ENCODE measurements at places on chromosomes 4 and X.
A peak's percentile ranks its signal among the peaks of the same experiment; 100 is the strongest.

DNA sequence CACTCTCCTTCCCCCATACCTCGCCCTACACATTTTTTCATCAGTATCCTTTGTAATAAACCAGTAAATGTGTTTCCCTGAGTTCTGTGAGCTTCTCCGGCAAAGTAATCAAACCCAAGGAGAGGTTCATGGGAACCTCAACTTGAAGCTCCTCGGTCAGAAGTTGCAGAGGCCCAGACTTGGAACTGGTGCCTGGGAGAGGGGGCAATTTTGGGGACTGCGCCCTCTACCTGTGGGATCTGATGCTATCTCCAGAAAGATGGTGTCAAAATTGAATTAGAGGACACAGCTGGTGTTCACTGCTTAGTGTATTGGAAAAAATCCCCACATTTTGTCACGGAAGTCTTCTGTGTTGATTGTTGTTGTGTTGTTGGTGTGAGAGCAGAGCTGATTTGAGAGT, 70.6 kb downstream of the ATP11C start:
- DNase-seq, result no peak

DNA sequence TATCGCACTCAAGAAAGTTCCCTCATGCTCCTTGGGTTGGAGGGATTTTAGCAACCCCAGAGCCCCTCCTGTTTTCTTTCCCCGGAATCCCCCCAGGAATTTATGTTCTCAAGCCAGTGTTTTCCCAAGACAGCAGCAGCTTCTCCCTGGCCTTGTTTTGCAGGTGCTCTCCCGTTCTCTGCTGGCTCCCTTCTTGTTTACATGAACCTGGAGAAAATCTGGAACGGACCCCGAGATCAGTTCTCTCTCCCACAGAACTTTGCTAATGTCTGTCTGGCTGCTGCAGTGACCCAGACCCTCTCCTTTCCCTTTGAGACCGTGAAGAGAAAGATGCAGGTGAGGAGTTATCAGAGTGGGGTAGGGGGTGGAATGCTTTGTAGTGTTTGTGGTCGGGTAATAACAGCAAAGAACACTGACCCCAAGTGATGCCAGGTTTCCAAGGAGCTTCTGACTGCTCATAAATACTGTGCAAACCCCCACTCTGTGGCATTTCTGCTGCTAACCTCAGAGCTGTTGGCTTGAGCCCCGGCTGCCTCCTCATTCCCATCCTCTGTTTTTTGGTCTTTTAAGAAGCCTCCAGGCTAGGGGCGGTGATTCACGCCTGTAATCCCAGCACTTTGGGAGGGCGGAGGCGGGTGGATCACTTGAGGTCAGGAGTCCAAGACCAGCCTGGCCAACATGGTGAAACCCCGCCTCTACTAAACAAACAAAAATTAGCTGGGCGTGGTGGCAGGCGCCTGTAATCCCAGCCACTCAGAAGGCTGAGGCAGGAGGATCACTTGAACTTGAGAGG, 11.1 kb downstream of the SLC25A43 start:
- no peak for DNase-seq

GRCh38 chr4:102871772-102872171, 3.0 kb downstream of the CISD2 start:
- no peak for DNase-seq

GRCh38 chr4:85826060-85826678, 351.2 kb downstream of the ARHGAP24 start:
- no peak for DNase-seq

DNA sequence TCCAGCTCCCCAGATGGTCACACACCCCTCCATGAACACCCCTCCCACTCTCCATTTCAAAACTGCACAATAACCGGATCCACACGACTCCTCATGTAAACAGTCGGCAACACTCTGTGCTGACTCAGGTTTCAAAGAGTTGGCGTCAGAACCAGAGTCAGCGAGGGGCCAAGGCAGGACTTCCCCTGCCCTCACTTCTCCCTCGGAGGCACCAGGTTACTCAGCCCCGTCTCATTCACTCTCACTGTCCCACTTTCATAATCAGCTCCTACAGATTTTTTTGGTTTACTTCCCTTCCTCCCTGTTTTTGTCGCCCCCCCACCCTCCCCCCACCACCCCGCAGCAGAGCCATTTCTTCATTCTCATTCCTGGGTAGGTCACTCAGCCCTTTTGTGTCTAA, 2.7 kb upstream of the TIMP1 start:
- DNase-seq, result no peak

GRCh38 chrX:2325076-2325784, 175.5 kb downstream of the DHRSX start:
- DNase-seq, result no peak

- DNase-seq, result no peak
These were observed 333.0 kb downstream of the DCHS2 start for GRCh38 chr4:154158361-154159155.

DNA sequence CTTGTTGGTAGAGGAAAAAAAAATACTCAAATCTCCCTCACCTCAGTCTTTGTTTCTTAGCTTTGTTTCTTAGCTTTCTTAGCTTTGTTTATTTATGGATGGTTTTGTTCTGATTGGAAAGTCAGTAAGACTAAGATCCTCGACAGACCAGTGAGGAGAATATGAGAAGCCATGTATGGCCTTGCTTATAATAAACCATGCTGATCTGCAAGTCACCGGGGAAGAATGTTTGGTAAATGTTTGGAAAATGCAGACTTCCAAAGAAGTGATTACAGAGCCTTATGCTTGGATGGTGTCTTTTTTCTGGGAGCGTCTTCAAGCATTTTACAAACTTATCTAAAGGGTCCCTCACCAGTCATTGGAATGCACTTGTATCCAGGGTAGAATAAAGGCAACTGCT, 90.1 kb upstream of the NOCT start:
- no peak for DNase-seq

DNA sequence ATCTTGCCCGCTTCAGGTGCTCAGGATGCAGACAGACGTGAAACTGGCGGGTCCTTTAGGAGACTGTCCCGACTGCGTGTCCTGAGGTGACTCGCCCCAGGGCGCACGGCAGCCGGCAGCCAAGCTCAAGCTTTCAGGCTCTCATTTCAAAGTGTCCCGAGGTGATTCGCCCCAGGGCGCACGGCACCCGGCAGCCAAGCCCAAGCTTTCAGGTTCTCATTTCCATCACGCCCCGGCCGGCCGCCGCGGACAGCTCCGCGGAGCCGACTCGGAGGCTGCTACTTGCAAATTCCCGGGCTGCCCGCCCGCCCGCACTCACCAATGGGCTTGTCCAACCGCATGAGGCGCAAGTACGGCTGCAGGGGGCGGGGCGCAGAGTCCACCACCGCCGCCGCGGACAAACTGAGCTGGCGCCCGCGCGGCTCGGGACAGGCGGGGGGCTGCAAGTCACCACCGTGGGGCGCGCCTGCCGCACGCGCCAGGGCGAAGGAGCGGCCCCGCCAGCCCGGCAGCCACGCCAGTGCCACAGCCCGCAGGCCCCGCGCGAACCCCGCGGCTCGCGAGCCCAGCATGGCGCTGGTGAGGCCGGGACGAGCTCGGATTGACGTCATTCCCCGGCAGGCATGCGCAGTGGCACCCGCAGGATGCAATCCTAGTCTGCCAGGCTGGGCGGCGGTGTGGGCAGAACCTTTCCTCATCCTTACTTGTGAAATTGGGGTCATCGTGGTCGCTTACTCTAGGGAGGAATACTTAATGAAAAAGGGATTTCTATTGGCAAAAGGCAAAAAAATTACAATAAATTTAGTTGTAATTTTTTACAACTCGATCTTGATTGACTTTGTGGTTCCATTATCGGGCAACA, at the start of gene COQ2:
TSS of gene COQ2 (minus strand) at position 606 of the 862 bp plus-strand sequence. CDS start at position 572, 34 bp downstream.
- peak; percentile 63 for DNase-seq

- no peak for DNase-seq
These were observed 326.7 kb downstream of the MAPK10 start for GRCh38 chr4:86033171-86033570.

GRCh38 chr4:123345935-123346300, 50.7 kb upstream of the SPRY1 start:
- DNase-seq, result no peak

Data from SIG-M5 (cell line).